ENCODE measurements at places on chromosomes 12 and 14.

DNA sequence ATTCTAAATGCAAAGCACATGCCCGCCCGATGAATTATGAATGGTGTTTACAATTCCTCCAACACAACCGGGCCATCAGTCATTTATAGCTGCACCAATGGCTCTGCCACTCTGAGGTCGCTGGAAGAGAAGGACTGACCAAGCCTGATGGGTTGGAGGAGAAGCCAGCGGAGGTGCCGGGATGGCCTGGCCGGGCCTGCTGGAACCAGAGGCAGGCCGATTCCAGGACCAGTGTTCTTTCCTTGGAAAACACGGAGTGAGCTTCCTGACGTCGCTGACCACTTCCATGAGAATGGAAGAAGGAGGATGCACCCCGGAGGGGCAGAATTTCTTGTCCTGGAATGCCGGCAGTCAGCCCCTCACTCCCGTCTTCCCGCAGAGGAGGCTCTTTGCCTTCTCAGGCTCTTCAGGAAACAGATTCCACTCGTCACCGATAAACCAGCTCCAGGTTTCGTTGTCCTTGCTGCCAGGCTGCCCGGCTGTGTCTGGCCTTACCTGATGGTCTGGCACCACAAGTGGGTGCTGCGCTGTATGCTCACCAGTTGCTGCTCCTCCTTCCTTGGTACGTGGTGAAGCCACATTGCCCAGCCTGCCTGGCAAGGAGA lies 358.5 kb upstream of the SFSWAP start:
- no peak for DNase-seq

DNA sequence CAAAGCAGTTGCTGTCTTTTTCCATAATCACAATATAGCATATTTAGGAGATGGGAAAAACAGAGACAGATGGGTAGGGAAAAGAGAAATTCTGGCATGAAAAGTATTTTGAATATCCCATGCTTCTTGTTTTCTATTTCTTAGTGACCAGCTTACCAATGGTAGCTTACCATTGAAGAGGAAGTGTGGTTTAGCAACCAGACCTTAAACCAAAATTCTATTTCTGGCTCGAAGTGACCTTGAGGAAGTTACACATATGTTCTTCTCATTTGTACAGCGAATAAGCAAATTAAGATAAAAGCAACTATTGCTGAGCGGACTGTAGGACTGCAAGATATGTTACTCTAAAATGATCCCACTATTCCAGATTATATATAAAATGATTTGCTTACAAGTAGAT lies 82.9 kb downstream of the FGD4 start:
- DNase-seq, result no peak

GRCh38 chr12:29148911-29149690 lies at the start of gene FAR2:
TSS of gene FAR2 (plus strand) at chr12:29149278. CDS start at chr12:29270450, 121,172 bp downstream.
- no peak for DNase-seq

- no peak for DNase-seq
These were observed 3.2 kb upstream of the SYNE3 start for GRCh38 chr14:95519699-95520098.

- peak; percentile 91 for DNase-seq
These were observed 49.2 kb downstream of the SSH1 start for GRCh38 chr12:108807996-108808769.

- DNase-seq, result no peak
These were observed 67.1 kb downstream of the DERA start for GRCh38 chr12:15977999-15978951.

GRCh38 chr14:22122227-22122818 lies 448.7 kb upstream of the OR4E1 start:
- no peak for DNase-seq

DNA sequence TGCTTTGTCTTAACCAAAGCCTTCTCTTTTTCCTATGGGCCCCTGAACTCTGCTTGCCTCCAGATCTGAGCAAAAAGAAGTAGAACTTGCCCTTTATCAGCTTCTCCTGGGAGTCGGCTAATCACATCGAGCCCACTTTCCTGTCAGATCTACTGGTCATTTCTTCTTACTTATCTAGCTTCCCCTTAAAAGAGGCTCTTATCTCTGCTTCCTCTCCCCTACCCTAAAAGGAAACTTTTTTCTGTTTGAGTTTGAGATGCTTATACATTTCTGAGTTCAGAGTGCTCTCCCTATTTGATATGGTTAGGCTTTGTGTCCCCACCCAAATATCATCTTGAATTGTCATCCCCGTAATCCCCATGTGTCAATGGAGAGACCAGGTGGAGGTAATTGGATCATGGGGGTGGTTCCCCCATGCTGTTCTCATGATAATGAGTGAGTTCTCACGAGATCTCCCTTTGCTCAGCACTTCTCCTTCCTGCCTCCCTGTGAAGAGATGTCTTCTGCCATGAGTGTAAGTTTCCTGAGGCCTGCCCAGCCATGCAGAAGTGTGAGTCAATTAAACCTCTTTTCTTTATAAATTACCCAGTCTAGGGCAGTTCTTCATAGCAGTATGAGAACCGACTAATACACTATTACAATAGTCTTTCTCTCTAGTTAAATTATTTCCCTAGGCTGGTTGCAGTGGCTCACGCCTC lies 114.7 kb upstream of the AMN1 start:
- DNase-seq, result no peak

DNA sequence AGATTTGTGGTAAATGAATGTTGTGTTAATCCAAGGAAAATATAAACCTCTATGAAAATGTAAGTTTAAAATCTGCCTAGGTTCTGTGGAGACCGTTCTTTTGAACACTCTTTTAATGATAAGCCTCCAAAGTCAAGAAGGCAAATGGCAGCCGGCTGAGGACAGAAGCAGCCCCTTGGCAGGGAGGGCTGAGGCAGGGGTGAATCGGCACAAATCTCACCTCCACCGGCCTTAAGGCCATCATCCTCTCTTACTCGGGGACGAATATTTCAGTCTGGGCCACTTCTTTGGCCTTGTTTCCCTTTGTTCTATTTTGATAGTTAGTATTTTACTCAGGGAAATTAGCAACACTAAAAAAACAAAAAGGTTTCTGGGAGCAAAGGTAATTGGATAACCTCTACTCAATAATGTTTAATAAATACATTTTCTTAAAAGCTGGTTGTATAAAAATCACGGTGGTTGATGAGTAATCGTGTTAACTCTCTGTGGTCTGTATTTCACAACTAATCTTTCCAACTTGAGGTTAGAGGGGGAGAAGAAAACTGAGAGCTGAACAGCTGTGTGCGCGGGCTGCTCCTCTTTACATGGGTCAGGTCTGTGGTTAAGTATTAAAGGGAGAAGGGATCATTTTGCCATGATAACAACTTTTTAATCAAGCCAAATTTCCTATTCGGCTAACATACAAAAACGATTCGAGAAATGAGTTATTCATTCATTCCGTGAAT lies 18.6 kb downstream of the LGMN start:
- DNase-seq, result no peak

DNA sequence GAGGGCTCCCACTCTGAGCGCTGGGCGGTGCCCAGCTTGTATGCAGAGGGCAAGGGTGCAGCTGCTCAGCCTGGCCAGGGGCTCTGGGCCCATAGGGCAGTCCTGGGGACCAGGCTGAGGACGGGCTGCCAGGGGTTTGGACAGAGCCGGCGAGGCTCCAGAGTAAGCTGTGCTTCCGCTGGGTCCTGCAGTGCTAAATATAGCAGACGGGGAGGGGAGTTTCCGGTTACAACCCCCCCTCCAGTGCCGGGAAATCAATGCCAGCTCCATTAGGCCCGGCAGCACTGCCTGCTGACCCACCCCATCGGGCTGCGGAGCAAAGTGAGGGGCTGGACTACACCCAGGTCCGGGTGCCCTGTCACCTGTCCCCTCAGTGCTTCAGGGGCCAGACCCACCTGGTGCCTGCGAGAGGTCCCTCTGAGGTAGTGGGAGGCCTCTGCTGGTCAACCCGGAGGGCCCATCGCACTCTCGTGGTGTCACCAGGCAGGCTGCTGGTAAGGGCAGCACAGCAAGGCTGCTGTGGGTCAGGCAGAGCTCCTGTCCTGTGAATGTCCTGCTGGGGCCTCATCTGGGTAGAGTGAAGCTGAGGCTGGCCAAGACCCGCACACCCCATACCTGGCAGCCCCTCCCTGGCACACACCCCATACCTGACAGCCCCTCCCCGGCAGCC lies 2.6 kb upstream of the JAG2 start:
- no peak for DNase-seq

GRCh38 chr12:119134284-119135072 lies 44.3 kb upstream of the HSPB8 start:
- no peak for DNase-seq

DNA sequence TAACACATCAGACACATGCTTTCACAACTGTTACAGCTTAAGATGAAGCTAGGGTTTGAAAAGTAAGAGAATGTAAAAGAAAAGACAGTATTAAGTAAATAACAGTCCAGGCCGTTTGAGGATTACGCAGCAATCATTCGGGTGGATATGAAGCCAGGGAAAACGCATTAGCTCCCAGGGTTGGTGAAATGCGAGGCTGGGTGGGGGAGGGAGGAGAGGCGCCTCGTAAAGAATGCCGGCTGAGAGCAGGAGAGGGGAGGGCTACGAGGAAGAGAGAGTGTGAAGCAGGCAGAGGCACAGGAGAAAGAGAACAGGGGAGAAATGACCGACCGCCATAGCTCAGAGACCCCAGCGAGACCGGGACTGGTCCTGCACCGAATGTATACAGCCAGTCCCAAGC lies 73.0 kb downstream of the IQSEC3 start:
- DNase-seq, result no peak

DNA sequence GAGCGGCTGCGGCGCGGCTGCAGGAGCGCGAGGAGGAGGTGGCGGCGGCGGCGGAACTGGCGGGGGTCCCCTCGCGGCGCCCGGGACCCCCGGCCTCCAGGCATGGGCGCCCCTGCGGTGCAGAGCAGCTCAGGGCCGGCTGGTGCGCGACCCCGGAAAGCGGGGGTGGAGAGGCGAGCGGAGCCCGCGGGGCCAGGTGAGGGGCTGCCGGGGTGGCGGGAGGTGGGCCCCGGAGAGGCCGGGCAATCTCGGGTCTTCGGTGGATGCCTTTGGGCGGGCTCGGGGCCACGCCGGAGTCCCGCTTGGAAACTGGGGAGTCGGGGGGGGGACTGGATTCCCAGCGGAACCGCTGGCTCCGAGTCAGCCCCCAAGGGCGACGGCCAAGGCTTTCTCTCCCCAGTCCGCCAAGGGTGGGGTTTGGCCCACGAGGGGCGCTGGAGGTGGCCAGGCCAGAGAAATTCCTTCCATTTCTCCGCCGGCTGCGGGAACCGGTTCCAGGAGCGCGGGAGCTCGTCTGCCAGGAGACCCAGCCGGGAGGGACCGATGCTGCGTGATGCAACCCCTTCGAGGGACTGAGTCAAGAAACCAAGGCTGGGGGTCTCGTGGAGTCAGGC lies 13.9 kb upstream of the NR4A1 start:
- DNase-seq, result no peak

GRCh38 chr14:36514278-36515104 lies 5.5 kb downstream of the NKX2-1 start:
- no peak for DNase-seq

- peak; percentile 43 for DNase-seq
These were observed 43.3 kb downstream of the GALNT8 start for GRCh38 chr12:4763549-4763948.

GRCh38 chr12:47270782-47271664 lies 191.3 kb upstream of the AMIGO2 start:
- DNase-seq, result no peak

DNA sequence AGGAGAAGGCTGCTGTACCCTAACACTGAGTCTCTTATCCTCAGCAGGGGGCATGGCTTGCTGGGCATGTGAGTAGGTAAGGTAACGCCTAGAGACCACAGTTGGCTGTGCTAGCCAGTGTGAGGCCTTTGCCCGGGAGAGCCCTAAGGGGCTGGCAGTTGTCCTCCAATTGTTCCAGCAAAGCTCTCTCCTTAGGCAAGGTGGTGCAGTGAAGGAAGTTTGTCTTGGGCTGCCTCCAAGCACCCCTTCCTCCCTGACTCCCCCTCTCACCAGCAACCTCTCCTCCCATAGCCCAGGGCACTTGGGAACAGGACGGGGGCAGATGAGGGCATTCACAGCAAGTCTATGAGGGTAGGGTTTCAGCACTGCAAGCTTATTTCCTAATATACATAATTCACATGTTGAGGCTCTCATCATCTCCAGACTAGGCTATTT lies 23.0 kb downstream of the LACRT start:
- no peak for DNase-seq

GRCh38 chr14:69323266-69323998 lies 63.5 kb downstream of the GALNT16 start:
- no peak for DNase-seq

DNA sequence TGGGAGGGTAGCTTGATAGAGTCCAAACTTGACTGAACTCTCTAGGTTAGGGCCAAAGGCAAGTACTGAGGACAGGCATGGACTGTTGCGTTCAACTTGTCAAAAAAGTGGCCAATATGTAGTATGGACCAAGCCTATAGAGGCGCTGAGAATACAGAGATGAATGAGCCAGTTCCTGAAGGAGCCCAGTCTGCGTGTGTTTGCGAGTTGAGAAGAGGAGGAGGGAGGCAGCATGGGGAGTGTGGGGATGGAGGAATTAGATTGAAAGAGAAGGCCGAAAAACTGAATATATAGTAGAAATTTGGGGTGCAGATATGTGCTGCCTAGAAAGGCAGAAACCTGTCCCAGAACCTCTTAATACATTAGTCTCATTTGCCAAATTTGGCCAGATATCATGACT lies 412.4 kb downstream of the PCNX1 start:
- DNase-seq, result no peak

DNA sequence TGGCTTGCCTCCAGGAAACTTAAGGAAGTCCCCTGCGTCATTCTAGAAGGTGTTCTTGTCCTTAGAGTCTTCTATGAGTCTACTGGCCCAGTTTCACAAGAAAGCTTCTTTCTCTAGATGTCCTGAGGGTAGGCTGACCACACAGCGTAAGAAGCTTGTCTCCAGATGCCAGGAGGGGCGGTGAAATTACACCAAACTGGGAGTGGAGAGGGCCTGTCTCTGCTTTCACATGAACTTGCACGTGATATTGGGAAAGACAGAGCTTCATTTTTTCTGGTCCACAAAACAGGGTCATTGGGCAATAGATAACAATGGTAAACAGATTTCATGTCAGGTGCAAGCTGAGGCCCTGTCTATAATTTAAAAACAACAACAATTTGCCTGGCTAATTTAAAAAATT lies 85.7 kb upstream of the TBX3 start:
- DNase-seq, result no peak

DNA sequence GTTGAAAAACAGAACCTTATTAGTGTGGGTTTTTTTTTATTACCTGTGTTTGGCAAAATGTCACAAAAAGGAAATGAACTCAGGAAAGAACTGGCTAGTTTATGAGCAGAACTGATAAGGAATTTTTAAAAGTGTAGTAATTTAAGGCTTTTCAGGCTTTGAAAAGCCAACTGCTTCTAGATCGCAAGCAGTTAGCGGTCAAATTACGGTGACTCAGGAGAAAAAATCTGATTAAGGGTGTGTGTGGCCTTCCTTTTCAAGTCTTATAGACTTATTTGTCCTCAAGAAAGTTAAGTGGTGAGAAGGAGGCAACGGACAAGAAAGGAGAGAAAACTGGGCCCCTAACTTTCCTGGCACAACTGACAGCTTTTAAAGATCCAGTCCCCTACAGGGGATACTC lies 33.4 kb downstream of the PDZRN4 start:
- DNase-seq, result no peak

DNA sequence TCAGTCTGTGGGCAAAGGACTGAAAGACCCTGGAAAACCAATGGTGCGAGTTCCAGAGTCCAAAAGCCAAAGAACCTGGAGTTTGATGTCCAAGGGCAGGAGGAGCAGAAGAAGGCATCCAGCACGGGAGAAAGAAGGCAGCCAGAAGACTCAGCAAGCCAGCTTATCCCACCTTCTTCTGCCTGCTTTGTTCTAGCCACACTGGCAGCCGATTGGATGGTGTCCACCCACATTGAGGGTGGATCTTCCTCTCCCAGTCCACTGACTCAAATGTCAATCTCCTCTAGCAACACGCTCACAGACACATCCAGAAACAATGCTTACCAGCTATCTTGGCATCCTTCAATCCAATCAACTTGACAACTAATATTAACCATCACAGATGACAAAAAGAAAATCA lies 57.2 kb upstream of the CAPRIN2 start:
- DNase-seq, result no peak

All from D721Med (cell line).